Esophagus muscularis mucosa (tissue), 4 donors: ENCODE measurements at places on chromosomes 6 and 20. TPM values are rescaled to one million over a fixed set of nuclear protein-coding genes. Genes with fewer than 3 reads are reported as not detected.
A peak's percentile ranks its signal among the peaks of the same experiment; 100 is the strongest.

GRCh38 chr20:63508072-63508768, 9.3 kb upstream of the EEF1A2 start:
- no peaks in the 10 kb centered on the region for H3K27me3 ChIP-seq
- no peak overlapping the region for H3K27ac ChIP-seq
- H3K36me3 ChIP-seq = no peaks in the 10 kb centered on the region
- H3K4me3 ChIP-seq = no peak overlapping the region
- no peak for DNase-seq

GRCh38 chr6:6227896-6228295, 92.6 kb downstream of the F13A1 start:
- H3K27ac ChIP-seq = no peak overlapping the region
- DNase-seq = no peak
- H3K27me3 ChIP-seq = no peaks in the 10 kb centered on the region
- no peak overlapping the region for H3K4me3 ChIP-seq

DNA sequence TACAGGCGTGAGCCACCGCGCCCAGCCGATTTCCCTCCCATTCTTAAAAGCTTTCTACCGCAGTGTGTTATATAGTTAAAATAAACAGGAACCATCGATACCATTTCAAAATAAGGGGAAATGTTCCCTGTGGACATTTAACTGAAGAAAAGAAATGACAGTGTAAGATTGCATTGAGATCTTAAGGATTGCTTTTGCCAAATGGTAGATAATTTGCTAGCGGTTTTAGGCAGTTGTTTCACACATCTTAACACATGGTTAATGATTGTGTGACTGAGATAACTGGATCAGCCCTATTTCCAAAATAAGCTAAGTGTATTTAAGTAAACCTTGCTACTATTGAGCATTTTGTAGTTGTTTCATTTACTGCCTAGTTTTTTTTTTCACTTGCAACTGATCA, 15.6 kb downstream of the STX16 start:
- no peak for DNase-seq
- peaks cover 31% of the 10 kb centered on the region for H3K36me3 ChIP-seq

DNA sequence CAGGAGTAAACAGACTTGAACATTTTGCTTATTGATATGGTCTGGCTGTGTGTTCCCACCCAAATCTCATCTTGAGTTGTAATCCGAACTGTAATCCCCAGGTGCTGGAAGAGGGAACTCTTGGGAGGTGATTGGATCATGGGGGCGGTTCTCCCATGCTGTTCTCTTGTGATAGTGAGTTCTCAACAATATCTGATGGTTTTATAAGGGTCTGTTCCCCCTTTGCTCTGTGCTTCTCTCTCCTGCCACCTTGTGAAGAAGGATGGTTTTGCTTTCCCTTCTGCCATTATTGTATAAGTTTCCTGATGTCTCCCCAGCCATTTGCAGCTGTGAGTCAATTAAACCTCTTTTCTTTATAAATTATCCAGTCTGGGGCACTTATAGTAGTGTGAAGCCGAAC, 40.0 kb downstream of the MYLIP start:
- H3K4me3 ChIP-seq = no peak overlapping the region
- H3K4me1 ChIP-seq = no peaks in the 10 kb centered on the region
- DNase-seq = no peak
- H3K27ac ChIP-seq = no peak overlapping the region

GRCh38 chr6:7727946-7728854, 2.3 kb downstream of the BMP6 start:
- H3K36me3 ChIP-seq = no peaks in the 10 kb centered on the region
- DNase-seq = no peak
- H3K4me1 ChIP-seq = peaks cover 33% of the 10 kb centered on the region
- H3K4me3 ChIP-seq = peak overlapping the region; percentile 61
- H3K27ac ChIP-seq = no peak overlapping the region

- no peak for DNase-seq
- H3K4me3 ChIP-seq = no peak overlapping the region
- H3K27me3 ChIP-seq = no peaks in the 10 kb centered on the region
- H3K4me1 ChIP-seq = no peaks in the 10 kb centered on the region
These were observed 264.5 kb upstream of the BMP2 start for GRCh38 chr20:6502999-6503398.

- no peak overlapping the region for H3K4me3 ChIP-seq
- peaks cover 46% of the 10 kb centered on the region for H3K36me3 ChIP-seq
- H3K27me3 ChIP-seq = no peaks in the 10 kb centered on the region
- H3K27ac ChIP-seq = no peak overlapping the region
- no peaks in the 10 kb centered on the region for H3K4me1 ChIP-seq
- DNase-seq = no peak
These were observed 34.3 kb downstream of the RARS2 start for GRCh38 chr6:87555506-87555905.

Gene SLC22A2
- not detected for total RNA-seq

Gene MC3R
- not detected for total RNA-seq

Gene RAB44
- 0.19 TPM for total RNA-seq

Gene JPH2
- 314 TPM for total RNA-seq

Gene RBPJL
- not detected for total RNA-seq
